ENCODE measurements at places on chromosomes 3 and 15.

DNA sequence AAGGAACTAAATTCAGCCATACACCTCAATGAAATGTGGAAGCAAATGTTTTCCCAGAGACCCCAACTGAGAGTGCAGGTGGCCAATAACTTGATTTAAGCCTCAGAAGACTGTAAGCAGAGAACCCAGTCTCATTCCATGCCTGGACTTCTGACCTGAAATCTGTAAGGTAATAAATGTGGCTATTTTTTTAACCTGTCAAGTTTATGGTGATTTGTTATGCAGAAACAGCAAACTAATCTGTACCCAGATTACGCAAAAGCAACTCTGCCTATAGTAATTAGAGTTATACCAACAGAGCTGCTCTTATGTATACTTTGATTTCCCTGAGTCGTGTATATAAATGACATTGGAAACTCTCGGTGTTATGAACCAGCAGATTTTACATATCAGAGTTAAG, 534.0 kb upstream of the NAALADL2 start:
- no peak for DNase-seq

- no peak for DNase-seq
These were observed 40.1 kb upstream of the GALNT15 start for GRCh38 chr3:16134173-16134928.

DNA sequence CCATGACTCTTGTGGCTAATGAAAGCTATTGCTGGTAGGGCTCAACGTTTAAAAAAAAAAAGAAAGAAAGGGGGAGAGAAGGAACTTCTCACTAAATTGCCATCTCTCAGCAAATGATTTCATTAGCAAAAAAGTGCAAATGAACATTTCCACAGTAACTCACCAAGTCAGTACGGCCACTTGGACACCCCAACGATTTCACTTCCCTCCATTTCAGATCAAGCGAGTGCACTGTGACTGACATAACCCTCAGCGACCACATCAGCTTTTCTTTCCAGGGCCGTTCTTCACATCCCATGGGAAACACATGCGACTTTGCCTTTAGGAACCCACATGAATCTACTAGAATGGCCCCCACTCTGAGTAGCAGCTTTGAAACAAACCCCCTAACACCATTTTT, 71.6 kb downstream of the OSBPL10 start:
- no peak for DNase-seq

DNA sequence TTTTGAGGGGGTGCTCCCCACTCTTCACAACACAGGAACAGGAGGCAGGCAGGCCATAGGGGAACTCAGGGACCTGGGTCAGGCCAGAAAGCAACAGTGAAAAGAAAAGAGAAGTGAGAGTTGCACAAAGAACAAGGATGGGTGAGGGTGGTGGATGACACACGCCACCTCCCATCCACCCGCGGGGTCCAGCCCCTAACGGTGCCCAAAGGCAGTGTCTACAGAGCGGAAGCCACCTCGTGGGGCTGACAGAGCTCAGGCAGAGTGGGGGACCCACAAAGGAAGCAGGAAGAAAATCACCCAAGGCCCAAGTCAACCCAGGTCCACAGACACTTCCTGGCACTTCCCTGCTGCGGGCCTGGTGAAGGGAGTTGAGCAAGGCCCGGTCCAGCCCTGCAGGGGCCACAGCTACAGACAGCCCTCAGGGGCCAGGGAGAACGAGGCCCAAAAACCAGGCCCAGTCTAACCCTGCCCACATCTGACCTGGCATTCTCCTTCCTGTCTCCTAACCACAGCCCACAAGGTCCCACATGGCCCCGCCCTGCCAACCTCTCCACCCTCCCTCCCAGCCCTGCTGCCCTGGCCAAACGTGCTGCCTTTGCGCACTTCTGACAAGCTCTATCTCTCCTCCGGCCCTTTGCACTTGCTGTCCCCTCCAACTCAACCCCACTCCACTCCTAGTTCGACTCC, 5.9 kb downstream of the NUP210 start:
- DNase-seq, result peak; percentile 97

- no peak for DNase-seq
These were observed 62.1 kb downstream of the NUP210 start for GRCh38 chr3:13358051-13358450.

- no peak for DNase-seq
These were observed 133.2 kb downstream of the ANXA2 start for GRCh38 chr15:60264566-60264965.

DNA sequence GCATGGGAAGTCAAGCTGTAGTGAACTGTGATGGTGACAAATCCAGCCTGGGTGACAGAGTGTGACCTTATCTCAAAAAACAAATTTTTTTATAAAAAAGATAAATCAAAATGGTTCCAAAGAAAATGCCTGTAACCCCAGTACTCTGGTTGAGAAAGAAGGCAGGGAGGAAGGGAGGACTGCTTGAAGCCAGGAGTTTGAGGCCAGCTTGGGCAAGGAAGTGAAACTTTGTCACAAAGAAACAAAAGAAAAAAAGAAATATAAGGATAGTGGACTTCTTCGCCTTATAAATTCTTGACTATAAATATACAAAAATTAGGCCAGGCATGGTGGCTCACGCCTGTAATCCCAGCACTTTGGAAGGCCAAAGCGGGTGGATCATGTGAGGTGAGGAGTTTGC, 34.1 kb downstream of the SMARCC1 start:
- DNase-seq, result no peak

- no peak for DNase-seq
These were observed 18.1 kb upstream of the SLC27A2 start for GRCh38 chr15:50163719-50164410.

GRCh38 chr3:191290311-191291025, 38.7 kb upstream of the CCDC50 start:
- peak; percentile 9 for DNase-seq

DNA sequence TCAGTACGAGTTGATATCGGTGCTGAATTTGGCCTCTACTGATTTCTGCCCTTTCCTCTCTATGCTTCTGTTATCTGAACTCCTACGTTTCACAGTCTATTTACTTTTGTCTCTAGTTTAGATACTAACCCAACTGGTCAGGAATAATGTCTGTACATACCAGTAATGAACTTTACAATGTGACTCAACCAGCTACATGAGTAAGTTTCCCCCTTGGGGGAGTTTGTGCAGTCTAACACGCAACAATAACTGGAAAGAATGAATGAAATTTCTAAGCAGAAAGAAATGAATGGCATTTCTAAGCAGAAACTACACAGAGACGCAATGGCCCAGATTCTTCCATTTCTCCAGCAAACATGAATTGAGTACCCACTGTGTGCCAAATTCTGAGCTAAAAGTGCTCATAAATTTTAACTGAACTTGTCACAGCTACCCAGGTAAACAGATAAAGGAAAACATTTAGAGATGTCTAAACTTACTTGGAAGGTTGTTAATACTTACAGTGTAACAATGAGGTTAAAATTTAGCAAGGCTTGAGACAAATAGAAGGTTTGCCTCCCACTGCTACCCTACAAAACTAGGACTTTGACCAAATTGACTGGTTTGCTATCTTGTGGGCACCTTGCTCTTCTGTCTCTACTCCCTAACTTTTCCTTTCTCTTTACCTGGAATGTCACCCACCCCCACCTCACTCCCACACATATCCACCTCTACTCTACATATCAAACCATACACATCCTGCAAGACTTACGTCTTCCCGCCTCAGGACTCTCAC, 11.6 kb downstream of the UPK1B start:
- DNase-seq, result no peak

GRCh38 chr3:55313666-55314065, 173.4 kb downstream of the WNT5A start:
- DNase-seq, result no peak

- peak; percentile 90 for DNase-seq
These were observed 8.4 kb downstream of the GOLM2 start for GRCh38 chr15:44296625-44297524.

DNA sequence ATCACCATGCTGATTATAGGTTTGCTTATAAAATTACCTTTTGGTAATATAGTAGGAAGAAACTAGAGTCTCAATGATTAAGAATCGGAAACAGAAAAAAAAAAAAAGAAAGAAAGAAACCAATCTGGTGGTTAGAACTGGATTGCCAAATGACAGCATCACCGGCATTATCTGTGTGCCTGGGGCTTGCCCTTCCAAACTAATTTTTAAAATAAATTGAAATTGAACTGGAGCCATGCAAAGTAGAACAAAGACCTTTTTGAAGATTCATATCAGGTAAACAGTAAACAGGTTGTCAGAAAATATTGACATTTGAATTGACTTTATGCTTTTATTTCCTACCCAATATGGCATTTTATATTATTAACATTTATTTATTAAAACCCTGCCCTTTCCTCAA, 11.2 kb upstream of the CPB1 start:
- DNase-seq, result no peak

DNA sequence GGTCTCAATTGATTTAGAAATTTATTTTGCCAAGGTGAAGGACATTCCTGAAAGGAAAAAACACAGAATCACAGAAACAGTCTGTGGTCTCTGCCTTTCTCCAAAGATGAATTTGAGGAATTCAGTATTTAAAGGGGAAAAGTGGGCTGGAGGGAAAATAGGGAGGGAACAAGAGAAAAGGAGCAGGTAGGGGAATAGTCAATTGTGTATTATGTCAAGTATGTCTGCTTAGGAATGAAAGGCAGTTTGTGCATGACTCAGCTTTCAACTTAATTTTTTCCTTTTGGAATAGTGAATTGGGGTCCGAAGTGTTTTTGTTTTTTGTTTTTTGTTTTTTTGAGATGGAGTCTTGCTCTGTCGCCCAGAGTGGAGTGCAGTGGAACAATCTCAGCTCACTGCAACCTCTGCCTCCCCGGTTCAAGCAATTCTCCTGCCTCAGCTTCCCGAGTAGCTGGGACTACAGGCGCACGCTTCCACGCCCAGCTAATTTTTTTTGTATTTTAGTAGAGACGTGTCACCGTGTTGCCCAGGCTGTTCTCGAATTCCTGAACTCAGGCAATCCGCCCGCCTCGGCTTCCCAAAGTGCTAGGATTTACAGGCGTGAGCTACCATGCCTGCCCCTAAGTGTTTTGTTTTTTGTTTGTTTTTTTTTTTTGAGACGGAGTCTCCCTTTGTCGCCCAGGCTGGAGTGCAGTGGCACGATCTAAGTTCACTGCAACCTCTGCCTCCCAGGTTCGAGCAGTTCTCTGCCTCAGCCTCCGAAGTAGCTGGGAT, 74.1 kb upstream of the MAP4 start:
- DNase-seq, result no peak

DNA sequence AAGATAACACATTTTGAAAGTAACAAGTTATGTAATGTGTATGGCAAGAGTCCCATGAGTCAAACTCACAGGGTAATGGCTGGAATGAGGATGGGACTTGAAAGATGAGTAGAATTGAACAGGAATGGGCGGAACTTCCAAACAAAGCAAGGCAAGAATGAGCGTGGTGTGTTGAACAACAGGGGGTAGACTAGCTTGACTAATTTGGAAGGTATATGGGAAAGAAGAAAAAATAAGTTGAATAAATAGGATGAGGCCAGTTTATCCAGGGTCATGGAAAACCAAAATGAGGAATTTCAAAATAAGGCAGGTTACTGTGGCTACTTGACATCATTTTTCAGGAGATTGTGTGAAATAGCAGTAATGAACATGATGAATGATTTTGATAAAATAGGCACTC, 2.5 kb upstream of the DPH6 start:
- DNase-seq, result no peak

- peak; percentile 48 for DNase-seq
These were observed 1.8 kb downstream of the EFCC1 start for GRCh38 chr3:129002573-129003569.

- DNase-seq, result peak; percentile 81
These were observed 1.5 kb upstream of the LIMD1 start for GRCh38 chr3:45592830-45593707.
